ENCODE measurements at places on chromosomes 2 and 18.

DNA sequence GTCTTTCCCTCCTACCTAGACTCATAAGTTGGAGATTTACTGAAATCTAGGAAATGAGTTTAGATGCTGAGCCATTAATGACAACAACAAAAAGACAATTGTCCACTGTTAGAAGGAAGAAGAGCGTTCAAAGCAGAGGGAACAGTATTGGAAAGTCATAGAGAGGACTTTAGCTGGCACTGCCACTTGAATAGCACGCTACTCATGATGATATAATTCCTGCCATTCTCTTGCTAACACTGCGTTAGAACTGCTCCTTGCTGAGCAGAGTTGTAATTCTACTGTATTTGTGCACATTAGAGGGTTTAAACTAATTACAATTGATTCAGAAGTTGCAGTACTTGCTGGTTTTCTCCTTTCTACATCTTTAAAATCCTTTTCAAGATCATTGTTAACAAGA lies 9.0 kb upstream of the AFTPH start:
- DNase-seq, result no peak

GRCh38 chr2:140994856-140995255 lies 1136.0 kb downstream of the LRP1B start:
- DNase-seq, result no peak

GRCh38 chr2:173218326-173219056 lies 136.2 kb upstream of the CDCA7 start:
- no peak for DNase-seq

GRCh38 chr2:127047716-127048617 lies 59.0 kb downstream of the BIN1 start:
- peak; percentile 19 for DNase-seq

GRCh38 chr18:51545446-51545845 lies 348.0 kb upstream of the MEX3C start:
- no peak for DNase-seq

All from right hindlimb (tissue), 1 donor.